ENCODE measurements at places on chromosomes 1 and 21.

- DNase-seq: peak; percentile 89
Measured at GRCh38 chr1:153880962-153881361, 41.8 kb downstream of the GATAD2B start.

DNA sequence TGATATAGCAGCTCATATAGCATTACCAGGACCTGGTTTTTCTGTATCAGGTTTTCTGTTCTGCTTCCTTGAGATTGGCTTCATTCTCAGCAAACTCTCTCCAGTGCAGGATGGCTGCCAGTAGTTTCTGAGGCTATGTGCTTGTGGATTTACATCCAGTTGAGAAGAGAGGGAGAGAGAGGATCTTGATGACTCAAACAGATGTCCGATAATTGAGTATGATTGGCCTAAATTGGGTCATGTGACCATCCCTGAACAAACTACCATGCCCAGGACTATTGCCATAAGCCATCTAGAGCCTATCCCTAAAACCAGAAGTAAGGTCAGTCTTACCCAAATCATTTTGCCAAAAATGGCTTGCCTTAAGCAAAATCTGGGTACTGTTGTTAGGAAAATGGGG lies 18.1 kb upstream of the PSMA5 start:
- no peak for DNase-seq

DNA sequence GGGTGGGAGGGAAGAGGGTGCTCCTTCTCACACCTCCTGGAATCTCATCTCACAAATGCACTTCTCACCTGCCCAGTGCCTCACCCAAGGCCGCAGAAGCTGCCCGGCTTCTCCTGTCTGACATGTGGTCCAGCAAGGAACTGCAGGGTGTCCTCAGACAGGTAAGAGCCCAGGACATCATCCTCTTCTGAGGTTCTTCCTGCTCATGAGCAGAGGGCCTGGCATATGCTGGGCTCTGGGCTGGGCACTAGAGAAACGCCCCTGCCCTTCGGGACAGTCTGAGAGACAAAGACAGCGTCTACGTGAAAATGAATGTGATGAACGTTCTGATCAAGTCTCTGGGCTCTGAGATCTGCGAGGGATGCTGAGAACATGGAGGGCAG lies 42.4 kb downstream of the PKP1 start:
- DNase-seq: no peak

GRCh38 chr1:206895837-206896242 lies 1.4 kb upstream of the IL24 start:
- peak; percentile 77 for DNase-seq

DNA sequence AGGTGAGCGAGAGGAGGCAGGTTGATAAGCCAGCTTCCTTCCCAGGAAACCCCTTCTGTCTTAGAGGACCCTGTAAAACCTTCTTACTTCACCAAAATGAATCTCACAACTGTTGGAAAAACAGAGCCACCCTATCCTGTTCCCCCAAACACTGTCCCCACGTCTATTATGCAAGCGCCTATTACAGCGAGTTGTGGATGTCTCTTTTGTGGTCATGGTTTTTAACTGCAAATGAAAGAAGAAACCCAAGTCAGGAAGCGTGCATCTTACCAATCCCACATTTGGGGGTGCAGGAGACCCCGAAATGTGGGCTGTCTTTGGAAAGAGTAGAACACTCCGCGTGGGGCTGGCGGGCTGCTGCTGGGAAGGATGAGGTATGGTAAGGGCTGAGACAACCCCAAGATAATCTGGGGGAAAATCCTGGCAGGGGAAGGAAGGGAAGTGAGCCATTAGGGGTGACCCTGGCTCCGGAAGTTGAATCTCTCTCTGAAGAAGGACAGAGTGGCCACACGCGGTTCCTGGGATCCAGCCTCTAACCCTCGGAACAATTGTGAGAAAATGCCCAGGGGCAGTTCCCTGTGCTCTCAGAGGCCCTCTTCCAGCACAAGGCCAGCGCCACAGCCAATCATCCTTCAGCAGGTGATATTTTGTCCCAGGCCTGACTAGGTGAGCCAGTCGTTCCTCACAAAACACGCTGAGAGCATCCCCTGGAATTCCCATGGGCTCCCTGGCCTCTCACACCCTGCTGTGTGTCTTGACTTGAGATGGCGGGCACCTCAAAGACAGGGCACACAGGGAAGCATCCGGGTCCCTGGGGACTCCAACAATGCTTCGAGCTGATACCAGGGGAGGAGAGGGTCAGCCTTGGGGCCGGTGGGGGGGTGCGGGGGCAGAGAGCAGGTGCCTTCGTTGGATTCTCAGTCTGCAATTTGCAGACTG lies 168.5 kb upstream of the IRF2BP2 start:
- peak; percentile 36 for DNase-seq

- DNase-seq: no peak
Measured at GRCh38 chr1:205048382-205048781, 5.4 kb downstream of the CNTN2 start.

DNA sequence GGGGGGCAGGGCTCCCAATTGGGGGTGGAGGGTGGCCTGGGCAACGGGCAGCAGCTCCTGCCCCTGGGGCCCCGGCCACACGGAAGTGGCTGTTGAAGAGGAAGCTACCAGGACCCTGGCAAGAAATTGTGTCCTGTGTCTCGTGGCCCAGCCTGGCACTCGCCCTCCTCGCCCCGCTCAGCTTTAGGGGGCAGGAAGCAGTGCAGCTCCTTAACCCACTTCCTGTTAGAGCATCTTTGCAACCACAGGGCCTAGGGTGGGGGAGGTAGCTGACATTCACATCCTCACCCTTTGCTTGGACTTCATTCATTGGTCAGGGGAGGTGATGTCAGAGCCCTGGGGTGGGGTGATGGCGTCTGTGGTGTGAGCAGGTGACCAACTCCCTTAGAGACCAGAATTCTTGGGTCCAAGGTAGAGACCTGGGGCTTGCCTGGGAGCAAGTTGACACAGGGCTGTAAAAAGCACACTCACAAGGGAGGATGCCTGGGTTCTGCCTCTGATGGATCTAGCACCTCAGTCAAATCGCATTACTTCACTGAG lies at the start of gene ARHGAP30:
ARHGAP30 (minus strand) TSS at position 161 of the 540 bp plus-strand sequence. CDS start 267 bp downstream, outside the sequence.
- peak; percentile 14 for DNase-seq

DNA sequence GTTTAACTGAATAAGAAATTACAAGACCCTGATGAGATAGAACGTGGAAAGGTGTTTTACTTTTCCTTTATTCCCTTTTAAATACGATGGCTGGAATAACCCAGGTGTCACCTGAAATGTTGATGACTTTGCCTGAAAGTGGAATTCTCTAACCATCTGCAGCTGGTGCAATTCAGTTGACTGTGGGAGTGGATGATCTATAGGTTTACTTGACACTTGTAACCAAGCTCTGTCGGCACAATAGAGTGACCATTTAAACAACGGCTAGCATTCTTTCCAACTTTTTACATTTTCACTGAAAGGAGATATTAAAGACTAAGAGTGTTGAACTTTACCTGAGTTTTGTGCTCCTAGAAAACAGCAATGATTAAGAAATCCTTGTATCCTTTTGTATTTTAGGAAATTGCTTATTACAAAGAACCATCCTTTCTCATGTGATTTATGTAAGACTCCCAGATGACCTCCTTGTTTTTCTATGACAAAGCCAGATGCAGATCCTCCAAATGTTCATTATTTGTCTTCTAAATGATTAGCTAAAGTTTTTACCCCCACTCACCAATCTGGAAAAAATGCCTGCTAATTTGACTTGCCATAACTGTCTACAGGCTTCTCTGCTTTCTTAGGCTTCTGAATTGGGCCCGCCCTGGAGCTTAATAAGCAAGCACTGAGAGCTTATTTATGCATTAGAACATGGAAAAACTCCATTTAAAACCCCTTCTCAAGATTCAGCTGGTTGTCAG lies 129.5 kb upstream of the LRRC7 start:
- DNase-seq: no peak

DNA sequence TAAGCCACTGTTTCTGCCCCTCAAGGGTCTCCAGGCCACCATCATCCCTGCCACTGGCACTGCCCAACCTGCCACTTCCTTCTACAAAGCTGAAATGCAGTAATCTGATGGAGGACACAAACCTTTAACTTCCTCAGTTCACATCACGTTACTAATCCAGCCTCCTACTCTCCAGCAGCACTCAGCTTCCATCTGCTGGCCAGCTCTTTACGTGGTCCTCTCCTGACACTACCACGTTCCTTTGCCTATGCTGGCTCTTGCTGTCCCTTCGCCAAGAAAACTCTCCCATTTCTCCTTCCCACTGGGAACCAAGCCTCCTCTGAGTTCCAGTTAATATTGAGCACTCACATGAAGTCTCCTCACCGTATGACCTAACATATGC lies 124.0 kb downstream of the EDEM3 start:
- DNase-seq: no peak

DNA sequence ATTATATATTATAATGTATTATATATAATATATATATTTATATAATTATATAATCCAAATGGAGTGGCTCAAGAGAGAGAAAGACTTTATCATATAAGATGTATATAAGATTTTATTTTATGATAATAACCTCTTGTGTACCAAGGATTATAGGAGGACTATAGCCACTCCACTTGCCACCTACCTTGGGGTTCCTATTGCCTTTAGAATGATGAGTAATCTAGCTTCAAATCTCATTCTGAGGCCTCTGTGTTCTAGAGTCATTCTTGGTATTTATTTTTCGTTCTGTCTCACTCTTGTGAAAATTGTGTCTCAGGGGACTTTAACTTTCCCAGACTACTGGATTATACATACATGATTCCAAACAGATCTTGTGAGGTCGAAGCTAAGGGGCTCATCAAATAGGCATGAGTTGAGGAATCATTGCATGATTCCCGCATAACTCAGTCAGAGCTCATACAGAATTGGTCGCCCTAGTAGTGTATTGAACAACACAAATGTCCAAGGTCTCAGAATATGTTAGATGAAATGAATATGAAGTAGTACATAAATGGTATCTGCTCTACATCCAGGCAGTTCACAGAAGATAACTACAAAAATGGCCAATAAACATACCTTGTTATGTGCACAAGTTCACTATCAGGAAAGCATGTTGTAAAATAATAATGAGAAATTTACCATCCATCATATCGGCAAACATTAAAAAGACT lies 159.5 kb upstream of the RNPC3 start:
- DNase-seq: no peak

DNA sequence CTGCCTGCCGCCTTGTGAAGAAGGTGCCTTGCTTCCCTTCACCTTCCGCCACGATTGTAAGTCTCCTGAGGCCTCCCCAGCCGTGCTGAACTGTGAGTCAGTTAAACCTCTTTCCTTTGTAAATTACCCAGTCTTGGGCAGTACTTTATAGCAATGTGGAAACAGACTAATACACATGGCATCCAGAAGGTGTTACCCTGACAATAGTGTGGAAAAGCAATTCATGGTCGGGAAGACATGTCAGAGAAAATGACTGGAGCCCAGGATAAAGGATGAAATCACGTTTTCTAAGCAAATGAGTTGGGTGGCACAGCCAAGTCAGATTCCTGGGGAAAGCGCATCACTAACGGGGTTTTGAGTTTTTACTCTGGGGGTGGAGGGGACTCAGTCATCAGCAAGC lies 76.4 kb downstream of the HLCS start:
- no peak for DNase-seq

DNA sequence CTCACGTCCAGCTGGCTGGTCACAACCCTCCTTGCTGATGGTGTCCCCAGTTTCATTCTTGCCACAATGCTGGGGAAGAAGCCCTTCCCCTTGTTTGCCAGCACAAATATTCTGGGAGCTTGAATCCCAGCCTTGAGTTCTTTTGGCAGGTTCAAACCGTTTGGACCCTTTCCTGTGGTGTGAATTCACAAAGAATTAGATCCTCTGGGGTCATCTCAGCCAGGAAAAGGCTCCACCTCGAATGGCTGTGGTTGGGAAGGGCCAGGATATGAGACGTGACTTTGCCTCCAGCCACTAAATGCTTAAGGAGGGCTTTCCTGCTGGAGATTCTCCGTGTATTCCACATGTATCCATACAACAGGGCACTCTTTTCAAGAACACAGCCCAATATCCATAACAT lies 66.9 kb downstream of the MRPL37 start:
- DNase-seq: no peak

DNA sequence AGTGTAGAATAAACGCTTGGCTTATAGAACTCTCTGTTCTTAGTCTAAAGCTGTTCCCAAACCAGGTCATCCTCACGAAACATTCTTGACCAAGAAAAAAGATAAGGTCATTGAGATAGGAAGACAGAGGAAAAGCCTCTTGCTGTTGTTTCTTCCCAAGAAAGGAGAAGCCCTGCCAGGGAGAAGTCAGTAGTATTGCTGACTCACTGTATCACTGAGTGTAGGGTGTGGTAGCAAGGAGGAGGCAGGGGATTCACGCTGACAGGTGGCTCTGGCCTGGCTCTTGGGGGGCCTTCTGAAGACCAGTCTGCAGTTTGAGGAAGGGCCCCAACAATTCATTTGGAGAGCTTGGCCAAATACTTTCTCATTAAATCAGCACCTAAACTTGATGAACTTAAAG lies 97.8 kb downstream of the CD247 start:
- no peak for DNase-seq

GRCh38 chr1:21220815-21221214 lies 44.1 kb upstream of the EIF4G3 start:
- peak; percentile 38 for DNase-seq

All from M059J (cell line).